ENCODE measurements at places on chromosomes 4 and X. TPM values are rescaled to one million over a fixed set of nuclear protein-coding genes. Genes with fewer than 3 reads are reported as not detected.

Gene MAGEB10
- total RNA-seq = not detected

Gene CT45A10
- not detected for total RNA-seq

Gene FAM149A
- total RNA-seq = 9.9 TPM

Gene SMARCA5
- 69.2 TPM for total RNA-seq

Gene RASGEF1B
- total RNA-seq = 8.3 TPM

Gene SPANXN2
- not detected for total RNA-seq

Gene GLRA2
- total RNA-seq = 0.38 TPM

Gene CCKAR
- total RNA-seq = 4.3 TPM

Gene SPANXB1
- total RNA-seq = not detected

Gene AFF2
- total RNA-seq = 12.6 TPM

Gene FGF13
- 13.4 TPM for total RNA-seq

Gene USP26
- total RNA-seq = not detected

Gene QDPR
- total RNA-seq = 50.2 TPM

Gene PDLIM3
- 0.93 TPM for total RNA-seq

Gene VEGFC
- 3.2 TPM for total RNA-seq

Gene KANTR
- 6.1 TPM for total RNA-seq

Gene AFP
- total RNA-seq = 67.6 TPM

Gene METTL14
- total RNA-seq = 53.8 TPM

Gene TRAM1L1
- total RNA-seq = 8.9 TPM

Gene PAK3
- total RNA-seq = 10.8 TPM

Gene PRKG2
- total RNA-seq = 4.2 TPM

Gene TCP11X2
- not detected for total RNA-seq

Gene ADH7
- 0.83 TPM for total RNA-seq

Gene STAP1
- total RNA-seq = not detected

Gene TEC
- total RNA-seq = 1.8 TPM

Gene ZNF711
- total RNA-seq = 14.6 TPM

Gene GPC4
- 69.0 TPM for total RNA-seq

Gene CXorf38
- 8.1 TPM for total RNA-seq

Gene RAB41
- not detected for total RNA-seq

Gene CYLC1
- total RNA-seq = not detected

Gene PDZD11
- 44.0 TPM for total RNA-seq

Gene ZCCHC18
- total RNA-seq = 2.6 TPM

Gene CXorf66
- not detected for total RNA-seq

Gene PKD2
- total RNA-seq = 47.5 TPM

Gene PDE5A
- total RNA-seq = 23.9 TPM

Gene APOO
- total RNA-seq = 78.2 TPM

Gene PCDH18
- 91.8 TPM for total RNA-seq

Gene GPR173
- 11.5 TPM for total RNA-seq

Gene DUX4
- not detected for total RNA-seq

Gene SLC2A9
- total RNA-seq = 2.5 TPM

Gene MAEA
- total RNA-seq = 98.7 TPM

Gene INPP4B
- 9.0 TPM for total RNA-seq

Gene C4orf54
- not detected for total RNA-seq

Gene STBD1
- total RNA-seq = 4.1 TPM

Gene ABRAXAS1
- total RNA-seq = 22.8 TPM

Gene COL4A6
- total RNA-seq = 20.8 TPM

All from type B pancreatic cell (in vitro differentiated cells).